ENCODE measurements at places on chromosomes 4 and X.

DNA sequence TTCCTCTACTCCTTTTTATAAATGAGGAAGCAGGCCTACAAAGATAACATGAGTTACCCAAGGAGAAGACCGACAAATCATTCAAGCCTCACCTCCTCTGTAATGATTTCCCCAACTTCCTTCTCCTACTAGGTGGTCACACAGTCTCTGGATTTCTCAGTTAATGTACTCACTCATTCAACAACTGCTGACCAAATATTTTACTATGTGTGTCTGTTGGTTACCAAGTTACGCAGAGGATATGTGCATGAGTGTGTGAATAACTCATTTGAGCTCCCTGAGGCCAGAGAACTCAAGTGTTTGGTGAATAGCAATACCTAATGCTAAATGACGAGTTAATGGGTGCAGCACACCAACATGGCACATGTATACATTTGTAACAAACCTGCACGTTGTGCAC lies 10.4 kb downstream of the CASK start:
- no peak for DNase-seq

- no peak for DNase-seq
Observed at GRCh38 chr4:144799486-144799885, 153.5 kb downstream of the HHIP start.

DNA sequence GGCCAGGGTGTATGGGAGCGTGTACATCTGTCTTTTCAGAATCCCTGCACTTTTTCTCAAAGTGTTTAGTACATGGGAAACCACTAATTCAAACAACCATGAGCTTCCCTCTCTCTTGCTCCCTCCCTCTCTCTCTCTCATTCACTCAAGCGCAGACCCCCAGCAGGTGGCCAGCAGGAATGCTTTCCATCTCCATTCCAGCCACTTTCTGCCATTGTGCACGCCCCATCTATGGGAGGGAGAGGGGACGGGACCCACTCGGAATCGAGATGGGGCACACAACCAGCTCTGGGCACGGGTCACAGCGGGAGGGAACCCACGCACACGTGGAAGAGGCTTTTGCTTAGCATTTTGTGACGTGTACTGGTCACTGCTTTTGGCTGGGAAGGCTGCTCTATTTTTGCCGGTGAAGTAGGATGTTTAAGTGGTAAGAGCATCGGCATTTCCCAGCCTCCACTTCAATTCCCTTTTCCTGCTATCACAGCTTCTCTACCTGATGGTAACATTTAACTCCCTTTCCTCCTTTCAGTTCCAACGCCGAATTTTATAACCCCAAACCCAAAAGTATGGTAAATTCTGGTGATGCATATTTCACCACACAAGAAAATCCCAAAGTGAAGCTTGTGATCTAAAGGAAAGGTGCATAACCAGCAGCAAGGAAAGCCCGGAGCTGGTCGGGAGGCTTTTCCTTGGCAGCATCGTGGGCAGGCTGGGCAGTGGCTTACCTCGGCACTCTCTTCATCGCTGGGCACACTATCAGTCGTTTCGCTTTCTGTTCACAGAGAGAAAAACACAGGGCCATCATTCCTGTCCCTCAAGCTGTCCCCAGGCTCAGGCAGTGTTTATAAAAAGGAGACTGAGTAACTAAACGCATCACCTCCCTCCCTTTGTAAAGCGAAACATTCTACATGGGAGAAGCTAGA lies 84.1 kb downstream of the IRF2 start:
- DNase-seq = no peak

DNA sequence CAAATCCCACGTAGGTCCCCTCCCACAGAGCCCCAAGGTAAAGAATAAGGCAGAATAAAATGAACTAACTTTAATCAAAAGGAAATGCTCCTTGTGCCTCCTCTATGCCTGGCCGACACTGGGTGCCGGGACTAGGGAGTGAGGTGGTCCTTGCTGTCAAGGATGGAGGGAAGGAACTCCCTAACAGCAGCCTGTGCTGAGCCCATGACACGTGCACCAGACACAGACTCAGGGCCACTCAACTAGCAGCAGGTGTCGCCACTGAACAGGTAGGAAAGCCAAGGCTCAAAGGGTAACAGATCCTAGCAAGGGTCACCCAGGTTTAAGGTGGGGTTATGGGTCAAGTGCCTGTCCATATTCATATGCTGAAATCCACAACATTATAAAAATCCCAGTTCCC lies 29.2 kb downstream of the MSX1 start:
- no peak for DNase-seq

- peak; percentile 71 for DNase-seq
Observed at GRCh38 chrX:107674480-107675364, 46.4 kb downstream of the PRPS1 start.

DNA sequence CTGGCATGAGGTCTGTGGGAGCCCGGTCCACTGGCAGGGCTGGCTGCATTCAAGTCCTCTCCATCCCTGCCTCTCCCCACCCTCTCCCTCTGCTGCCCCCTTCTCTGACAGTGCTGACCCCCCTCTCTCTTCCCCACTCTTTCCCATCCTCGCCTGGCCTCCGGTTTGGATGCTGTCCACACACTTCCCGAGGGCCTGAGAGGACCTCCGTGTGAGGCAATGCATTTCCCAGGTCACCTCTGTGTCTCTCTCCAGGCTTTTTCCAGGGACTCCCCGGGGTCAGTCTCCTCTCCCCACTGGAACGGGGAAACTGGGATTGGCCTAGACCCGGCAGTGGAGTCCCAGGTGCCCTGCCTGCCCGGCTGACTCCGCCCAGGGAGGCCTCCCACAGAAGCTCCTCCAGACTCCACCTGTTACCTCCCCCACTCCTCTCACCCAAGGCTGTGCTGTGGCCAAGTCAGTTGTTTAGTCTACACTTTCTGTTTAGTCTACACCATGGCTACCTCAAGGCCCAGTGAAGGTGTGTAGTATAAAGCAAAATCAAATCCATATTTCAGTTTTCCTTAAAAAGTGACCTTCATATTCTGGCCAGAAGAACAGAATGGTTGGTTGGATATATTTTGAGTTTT lies 146.8 kb downstream of the PTTG2 start:
- DNase-seq = no peak

DNA sequence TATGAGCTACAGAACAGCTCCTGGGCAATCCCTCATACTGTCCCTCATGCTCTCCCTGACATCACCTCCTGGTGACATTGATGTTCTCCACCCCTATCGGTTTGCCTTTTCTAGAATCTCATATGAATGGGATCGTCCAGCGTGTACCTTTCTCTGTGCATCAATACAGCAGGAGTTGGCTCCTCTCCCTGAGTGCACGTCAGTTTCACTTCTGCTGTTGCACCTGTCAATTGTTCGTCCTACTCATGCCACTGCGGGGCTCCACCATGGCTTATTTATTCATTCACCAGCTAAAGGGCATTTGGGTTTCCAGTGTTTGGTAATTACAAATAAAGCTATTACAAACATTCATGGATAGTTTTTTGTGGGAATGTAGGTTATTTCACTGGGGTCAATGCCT lies 269.1 kb upstream of the ZFP42 start:
- no peak for DNase-seq

- no peak for DNase-seq
Observed at GRCh38 chrX:39859991-39860861, 237.5 kb downstream of the BCOR start.

GRCh38 chrX:24014388-24015018 lies 12.5 kb downstream of the KLHL15 start:
- no peak for DNase-seq
